ENCODE measurements at places on chromosomes 16 and 17.
A peak's percentile ranks its signal among the peaks of the same experiment; 100 is the strongest.

- DNase-seq = no peak
Observed at GRCh38 chr16:50502616-50503011, 45.6 kb upstream of the NKD1 start.

- DNase-seq = no peak
Observed at GRCh38 chr17:46795379-46795952, 23.0 kb downstream of the WNT3 start.

DNA sequence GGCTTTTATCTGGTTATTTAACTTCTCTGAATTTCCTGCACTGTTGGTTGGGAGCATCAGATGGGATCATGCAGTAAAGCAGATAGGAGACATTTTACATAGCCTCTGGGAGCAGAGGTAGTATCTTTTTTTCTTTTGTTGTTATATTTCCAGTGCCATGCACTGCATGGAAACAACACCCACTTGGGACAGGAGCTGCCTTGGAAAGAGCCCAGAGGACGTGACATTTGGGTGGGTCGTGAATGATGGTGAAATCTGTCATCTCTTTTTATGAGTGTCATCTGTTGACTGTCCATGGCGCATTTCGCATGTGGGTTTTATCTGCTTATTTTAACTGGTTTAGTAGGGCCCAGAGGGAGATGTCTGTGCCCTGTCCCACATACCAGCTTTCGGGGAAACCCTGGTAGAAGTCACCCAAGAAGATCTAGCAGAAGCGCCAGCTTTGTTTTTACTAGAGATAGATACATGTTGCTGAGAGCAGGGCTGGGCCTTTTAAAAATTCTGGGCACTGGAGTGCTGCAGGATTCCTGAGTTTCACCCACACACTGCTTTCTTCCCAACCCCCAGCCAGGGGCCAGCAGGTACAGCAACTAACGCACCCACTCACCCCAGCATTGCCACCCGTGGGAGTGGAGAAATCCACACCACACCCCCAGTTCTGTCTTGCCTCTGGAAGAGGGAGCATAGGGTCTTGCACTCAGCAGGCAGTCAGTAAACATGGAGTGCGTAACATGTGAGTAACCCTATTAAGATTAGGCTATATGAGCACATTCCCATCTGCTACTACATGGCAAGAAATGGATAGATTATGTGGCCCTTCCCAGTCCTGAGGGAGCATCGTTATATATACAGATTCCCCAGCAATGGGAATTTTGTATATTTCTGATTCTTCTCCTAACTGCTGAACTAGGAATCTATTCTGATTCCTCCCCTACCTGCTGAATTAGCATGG, 8.4 kb upstream of the TERF2 start:
- no peak for DNase-seq

DNA sequence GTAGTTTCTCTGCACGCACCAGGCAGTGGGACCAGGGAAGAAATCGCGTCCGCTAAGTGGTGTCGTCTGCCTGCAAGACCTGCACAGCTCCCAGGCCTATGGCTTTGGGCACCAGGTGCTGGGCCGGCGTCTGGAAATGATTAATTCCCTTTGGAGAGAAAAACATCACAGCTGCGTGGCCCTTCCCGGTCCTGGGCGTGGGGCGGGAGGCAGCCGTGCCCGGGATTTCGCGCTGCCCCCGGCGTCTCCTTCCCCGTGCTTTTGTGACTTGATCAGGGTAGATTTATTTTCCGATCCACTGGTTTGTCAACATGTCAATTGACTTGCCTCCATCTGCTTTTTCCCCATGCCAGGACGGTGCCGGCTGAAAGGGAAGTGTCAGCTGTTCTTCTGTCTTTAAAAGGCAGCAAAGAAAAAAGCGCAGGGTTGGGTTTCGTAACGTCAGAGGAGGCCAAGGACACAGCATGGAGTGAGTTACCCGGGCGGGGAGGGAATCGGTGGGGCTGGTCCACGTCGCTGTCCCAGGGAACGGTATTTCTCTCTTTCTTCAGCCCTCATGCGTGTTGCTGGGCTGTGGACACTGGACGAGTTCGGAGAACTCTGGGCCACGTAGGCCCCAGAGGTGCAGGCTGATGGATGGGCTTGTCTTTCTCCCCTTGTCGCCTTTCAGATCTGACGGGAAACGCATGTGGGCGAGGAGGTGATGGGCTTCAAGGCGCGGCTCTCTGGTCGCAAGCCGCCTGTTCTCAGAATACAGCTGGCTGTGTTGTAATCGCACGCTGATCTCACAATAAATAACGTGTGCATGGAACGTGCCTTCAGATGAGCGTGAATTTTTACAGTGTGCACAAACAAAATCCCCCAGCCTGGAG, 188.1 kb upstream of the ZNF469 start:
- no peak for DNase-seq

- peak; percentile 54 for DNase-seq
Observed at GRCh38 chr17:39164675-39165143, 1.3 kb downstream of the ARL5C start.

DNA sequence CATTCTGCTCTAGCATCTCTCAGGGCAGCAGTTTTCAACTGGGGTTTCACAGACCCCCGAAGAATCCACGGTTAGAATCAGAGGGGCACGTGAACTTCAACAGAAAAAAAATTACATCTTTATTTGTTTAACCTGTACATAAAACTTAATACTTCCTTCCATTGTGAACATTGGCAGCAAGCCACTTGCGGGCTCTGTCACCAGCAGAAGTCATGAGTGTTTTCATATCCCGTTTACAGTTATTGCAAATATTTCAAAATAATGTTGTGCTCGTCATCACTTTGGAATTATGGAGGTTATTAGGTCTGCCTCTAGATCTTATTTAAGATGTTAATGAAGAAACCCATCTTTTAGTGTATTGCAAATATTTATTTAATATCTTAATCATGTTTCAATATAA, 109.8 kb downstream of the SDR42E1 start:
- no peak for DNase-seq

DNA sequence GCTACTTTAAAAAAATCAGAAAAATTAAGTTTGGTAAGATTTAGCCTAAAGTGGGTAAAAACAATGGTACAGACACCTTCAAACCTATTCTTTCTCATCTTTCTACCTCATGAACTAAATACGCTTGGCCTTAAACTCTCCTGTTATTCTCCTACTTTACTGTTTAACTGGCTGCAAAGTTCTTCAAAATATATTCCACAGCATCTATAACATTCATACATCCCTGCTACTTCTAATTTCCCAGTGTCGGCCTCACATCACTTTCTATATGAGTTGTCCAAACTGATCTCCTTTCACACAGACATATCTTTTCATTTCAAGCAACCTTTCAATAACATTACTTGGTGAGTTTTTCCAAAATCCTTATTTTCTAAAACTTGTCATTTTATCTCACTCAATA, 64.0 kb downstream of the MED13 start:
- DNase-seq = no peak

DNA sequence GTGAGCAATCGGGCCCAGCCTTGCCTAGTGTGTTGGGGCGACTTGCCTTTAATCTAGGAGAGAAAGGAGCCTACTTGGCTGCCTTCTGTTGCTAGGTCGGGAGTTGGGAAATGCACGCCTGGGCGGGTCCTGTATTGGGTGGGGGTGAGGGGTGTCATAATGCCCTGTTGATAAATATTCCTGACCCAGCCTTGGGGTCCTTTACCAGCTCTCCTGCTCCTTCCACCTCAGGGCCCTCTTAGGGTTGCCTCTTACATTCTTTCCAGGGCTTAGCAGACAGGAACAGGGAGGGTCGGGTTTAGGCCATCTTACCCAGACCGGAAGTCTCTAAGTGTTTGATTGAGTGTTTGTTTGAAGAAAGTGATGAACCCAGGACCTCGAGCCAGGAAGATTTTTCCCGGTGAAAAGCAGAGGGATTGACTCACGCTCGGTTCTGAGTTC, 112.9 kb downstream of the SEC14L1 start:
- no peak for DNase-seq
